ENCODE measurements at places on chromosomes 4 and X. TPM values are rescaled to one million over a fixed set of nuclear protein-coding genes. Genes with fewer than 3 reads are reported as not detected.

ZBED1 gene
- 36.9 TPM for total RNA-seq

DCX gene
- total RNA-seq: not detected

GATB gene
- 16.5 TPM for total RNA-seq

FAAH2 gene
- 1.9 TPM for total RNA-seq

NR3C2 gene
- total RNA-seq: 4.1 TPM

GSX2 gene
- not detected for total RNA-seq

OPN1MW2 gene
- not detected for total RNA-seq

BTC gene
- total RNA-seq: not detected

FGF5 gene
- not detected for total RNA-seq

ABLIM2 gene
- 0.30 TPM for total RNA-seq

CPZ gene
- not detected for total RNA-seq

DGKK gene
- total RNA-seq: not detected

PABPC1L2B gene
- total RNA-seq: not detected

GABRG1 gene
- total RNA-seq: not detected

FGD1 gene
- total RNA-seq: 0.06 TPM

HELT gene
- total RNA-seq: not detected

ARHGAP24 gene
- total RNA-seq: not detected

HTRA3 gene
- total RNA-seq: not detected

PABPC1L2A gene
- not detected for total RNA-seq
